Activated naive CD8-positive, alpha-beta T cell treated with anti-CD3 and anti-CD28 coated beads for 36 hours (primary cell): ENCODE measurements at places on chromosomes 7 and 10. TPM values are rescaled to one million over a fixed set of nuclear protein-coding genes. Genes with fewer than 3 reads are reported as not detected.

Gene CALML3
- not detected for total RNA-seq

Gene SLC29A3
- total RNA-seq: 4.3 TPM

Gene CDH23
- 1.4 TPM for total RNA-seq

Gene SFTPD
- not detected for total RNA-seq
